ENCODE measurements at places on chromosomes 6 and 20.

DNA sequence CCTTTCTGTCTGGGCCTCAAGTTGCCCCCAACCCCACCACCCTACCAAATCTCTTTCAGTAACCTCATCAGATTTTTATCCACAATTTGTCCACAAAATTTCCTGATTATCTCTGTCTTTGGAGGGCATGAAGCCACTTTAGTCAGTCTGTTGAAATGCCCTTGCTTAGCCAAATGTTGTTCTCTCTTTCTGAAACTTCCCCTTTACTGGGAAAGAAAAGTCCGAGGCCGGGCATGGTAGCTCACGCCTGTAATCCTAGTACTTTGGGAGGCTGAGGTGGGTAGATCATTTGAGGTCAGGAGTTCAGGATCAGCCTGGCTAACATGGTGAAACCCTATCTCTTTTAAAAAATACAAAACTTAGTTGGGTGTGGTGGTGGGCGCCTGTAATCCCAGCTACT lies 33.8 kb downstream of the TOMM6 start:
- no peak for DNase-seq

- no peak for DNase-seq
Observed at GRCh38 chr6:44038543-44039065, 88.6 kb downstream of the MRPL14 start.

GRCh38 chr20:6767536-6768227 lies at the start of gene BMP2:
BMP2 (plus strand) TSS chr20:6767686; CDS start chr20:6770127, 2,441 bp downstream.
- DNase-seq = no peak

GRCh38 chr20:43835944-43836508 lies 78.6 kb upstream of the TOX2 start:
- DNase-seq = no peak

DNA sequence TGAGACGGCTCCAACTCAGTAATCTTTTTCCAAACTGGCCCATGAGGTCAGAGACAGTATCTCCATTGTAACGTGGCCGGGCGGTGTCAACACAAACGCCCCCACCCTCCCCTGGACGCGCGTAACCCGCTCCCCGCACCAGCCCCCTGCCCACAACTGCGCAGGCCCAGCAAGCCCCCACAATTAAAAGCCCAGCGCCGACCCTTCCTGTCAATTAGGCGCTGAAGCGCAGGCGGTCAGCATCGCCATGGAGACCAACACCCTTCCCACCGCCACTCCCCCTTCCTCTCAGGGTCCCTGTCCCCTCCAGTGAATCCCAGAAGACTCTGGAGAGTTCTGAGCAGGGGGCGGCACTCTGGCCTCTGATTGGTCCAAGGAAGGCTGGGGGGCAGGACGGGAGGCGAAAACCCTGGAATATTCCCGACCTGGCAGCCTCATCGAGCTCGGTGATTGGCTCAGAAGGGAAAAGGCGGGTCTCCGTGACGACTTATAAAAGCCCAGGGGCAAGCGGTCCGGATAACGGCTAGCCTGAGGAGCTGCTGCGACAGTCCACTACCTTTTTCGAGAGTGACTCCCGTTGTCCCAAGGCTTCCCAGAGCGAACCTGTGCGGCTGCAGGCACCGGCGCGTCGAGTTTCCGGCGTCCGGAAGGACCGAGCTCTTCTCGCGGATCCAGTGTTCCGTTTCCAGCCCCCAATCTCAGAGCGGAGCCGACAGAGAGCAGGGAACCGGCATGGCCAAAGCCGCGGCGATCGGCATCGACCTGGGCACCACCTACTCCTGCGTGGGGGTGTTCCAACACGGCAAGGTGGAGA lies at the start of the genes HSPA1A and HSPA1L:
HSPA1A (plus strand) TSS at position 519 of the 814 bp plus-strand sequence; CDS start at position 733, 214 bp downstream.
HSPA1L (minus strand) TSS at position 259 of the 814 bp plus-strand sequence. CDS start 3,311 bp downstream, outside the sequence.
- DNase-seq = peak; percentile 79

DNA sequence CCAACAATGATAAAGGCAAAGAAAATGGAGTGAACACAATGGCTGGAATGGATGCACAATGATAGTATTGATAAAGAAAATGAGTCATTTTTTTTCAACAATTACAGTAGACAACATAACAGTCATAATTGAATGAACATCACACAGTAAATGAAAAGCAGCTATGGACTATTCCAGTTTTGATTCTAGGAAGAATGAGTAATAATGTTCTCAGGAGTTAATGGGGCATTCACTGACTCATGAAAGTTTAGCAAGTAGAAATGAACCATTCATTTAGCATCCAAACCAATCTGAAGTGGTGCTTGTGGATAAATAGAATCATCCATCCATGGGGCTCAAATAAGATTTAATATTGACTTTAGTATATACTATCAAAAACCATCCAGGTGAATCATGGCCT lies 1029.5 kb upstream of the GJE1 start:
- DNase-seq = no peak

DNA sequence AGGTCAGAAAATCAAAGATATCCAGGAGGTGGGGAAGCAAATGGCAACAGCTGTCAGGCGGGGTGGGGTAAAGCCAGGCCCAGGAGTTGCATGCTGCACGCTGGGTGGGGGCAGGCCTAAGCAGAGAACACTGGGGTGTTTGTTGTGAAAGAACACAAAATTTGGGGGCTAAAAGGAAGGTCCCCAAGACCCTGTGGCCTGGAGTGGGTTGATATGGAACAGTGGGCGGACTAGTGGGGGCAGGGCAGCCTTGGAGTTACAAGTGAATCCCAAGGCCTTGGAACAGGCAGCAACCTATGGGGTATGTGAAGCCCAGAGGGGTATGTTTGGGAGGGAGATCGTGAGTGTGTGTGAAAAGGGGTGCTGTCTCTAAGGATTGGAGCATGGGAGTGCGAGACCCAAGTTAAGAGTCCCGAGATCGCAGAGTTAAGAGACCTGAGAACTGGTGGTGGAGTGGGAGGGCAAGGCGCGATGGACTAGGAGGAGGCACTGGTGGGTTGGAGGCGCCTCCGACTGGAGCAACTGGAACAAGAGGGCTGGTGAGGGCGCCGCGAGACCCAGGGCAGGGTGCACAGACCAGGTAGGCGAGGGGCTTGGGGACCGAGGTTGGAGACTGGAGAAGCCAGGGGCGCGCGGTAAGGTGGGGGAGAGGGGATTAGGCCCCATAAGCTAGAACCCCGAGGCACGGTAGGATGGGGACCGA lies 658 bp downstream of the CUL7 start:
- DNase-seq = no peak

GRCh38 chr6:46035242-46035641 lies 19.6 kb upstream of the CLIC5 start:
- DNase-seq = no peak

DNA sequence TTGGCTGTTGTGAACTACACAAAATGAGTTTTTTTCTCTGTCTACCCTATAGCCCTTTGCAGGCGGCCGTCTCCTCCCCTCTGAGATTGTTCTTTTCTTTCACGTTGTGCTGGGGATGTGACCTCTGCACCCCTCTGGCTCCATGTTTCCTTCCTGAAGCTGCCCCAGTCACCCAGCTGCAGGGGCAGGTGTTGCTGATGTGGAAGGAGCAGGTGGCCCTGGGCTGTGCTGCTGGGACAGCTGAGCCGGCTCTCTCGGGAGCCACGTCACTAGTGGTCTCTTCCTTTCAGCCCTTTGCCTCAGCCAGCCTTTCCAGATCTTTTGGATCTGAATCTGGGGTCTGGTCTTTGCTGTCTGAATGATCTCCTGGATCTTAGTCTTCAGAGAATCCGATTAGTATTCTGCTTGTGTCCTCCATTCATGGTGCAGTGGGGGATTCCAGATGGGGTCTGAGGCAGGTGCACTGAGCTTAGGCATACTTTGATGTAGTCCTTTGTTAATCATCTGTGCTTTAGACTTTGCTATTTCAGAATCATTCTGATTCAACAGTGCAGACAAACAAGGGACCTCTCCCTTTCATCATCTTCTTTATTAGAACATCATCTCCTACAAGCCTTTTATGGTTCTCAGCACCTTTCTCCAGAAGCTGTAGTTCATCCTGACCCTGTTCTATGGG lies 31.4 kb downstream of the TMEM181 start:
- no peak for DNase-seq

DNA sequence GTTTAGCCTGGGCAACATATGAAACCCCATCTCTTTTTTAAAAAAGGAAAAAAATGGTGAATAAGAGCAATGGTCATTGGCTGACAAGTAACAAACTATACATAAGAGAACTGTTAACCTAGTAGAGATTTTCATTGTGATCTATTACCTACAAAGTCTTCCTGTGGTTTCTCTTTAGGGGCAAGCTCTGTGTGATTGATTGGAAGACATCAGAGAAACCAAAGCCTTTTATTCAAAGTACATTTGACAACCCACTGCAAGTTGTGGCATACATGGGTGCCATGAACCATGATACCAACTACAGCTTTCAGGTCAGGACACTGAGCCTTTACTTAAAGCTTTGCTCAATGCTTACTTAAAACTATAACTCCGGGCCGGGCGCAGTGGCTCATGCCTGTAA lies 19.2 kb downstream of the MGME1 start:
- DNase-seq = no peak

- DNase-seq = no peak
Observed at GRCh38 chr6:147722158-147722557, 213.7 kb downstream of the SAMD5 start.

DNA sequence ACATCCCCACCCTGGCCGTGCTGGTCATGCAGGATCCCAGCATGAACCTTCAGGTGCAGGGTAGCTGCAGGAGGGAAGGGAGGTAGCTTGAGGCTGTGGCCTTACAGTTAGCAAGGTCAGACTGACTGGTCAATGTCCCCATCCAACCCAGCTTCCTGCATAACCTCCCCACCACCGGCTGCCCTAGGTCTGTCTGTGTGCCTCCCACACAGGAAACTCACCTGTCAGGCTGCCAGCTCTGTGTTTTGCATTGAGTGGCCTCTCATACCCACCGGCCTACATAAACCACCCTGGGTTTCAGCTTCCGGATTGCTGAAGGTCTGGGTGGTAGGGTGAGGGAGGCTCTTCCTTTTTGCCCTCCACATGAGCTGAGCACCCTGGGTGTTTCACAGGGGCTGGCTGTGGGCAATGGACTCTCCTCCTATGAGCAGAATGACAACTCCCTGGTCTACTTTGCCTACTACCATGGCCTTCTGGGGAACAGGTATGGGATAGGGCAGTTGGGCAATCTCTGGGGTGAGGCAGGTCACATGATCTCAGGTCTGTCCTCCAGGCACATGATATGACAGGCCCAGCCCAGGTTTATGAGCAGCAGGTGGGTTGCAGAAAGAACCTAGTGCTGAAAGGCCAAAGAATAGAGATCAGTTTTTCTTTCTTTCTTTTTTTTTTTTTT lies 1.8 kb downstream of the CTSA start:
- DNase-seq = no peak

DNA sequence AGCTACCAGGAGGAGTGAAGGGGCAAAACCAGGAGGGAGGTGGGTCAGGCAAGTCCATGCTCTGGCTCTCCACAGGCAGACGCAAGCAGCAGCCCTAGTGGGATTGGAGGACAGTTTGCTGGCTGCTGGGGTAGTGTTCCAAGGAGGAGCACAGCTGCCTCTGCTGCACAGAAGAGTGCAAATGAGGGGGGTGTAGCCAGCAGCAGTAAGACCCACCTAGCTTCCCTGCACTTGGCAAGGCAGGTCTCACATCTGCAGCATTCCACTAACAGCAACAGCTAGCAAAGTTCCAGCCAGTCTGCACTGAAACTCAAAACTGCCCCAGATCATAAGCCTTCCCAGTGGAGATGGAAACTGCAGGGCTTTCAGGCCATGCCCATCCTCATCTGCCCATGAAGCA lies 405.0 kb downstream of the UTRN start:
- DNase-seq = no peak

DNA sequence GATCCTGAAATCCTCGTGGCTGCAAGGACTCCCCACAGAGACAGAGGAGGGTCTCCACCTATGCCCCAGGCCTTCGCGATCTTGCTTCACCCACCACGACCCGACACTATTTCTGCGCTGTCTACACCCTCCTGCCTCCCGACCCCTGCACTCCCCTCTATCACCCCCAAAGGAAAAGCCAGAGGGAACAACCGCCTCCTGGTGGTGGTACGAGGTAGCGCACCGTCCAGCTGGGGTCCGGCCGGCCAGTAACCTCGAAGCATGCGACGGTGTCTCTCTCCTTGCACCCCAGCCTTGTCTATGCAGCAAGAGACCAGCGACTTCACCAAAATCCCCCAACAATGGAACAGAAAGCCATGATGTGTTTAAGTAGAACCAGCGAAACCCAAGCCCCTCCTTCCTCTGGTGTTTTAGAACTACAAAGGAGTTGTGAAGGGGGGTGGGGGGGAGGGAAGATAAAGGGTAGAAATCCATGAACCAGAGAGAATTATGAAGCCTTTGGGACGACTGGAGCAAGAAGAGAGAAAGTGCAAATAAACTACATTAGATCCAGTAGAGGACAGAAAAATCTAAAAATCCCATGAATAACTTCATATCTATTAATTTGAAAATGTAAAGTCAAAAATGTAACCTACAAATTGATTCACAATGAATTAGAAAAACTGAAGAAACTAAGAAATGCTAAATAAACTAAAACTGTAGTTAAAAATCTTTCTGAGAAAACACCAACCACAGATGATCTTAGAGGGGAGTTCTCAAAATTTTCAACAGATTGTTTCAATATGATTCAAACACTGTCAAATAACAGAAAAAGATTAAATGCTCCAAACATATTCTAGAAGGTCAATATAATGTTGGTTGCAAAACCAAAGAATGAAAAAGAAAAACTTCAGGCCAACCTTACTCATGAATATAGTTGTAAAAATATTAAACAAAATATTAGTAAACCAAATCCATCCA lies 168.0 kb downstream of the CDK19 start:
- DNase-seq = no peak

DNA sequence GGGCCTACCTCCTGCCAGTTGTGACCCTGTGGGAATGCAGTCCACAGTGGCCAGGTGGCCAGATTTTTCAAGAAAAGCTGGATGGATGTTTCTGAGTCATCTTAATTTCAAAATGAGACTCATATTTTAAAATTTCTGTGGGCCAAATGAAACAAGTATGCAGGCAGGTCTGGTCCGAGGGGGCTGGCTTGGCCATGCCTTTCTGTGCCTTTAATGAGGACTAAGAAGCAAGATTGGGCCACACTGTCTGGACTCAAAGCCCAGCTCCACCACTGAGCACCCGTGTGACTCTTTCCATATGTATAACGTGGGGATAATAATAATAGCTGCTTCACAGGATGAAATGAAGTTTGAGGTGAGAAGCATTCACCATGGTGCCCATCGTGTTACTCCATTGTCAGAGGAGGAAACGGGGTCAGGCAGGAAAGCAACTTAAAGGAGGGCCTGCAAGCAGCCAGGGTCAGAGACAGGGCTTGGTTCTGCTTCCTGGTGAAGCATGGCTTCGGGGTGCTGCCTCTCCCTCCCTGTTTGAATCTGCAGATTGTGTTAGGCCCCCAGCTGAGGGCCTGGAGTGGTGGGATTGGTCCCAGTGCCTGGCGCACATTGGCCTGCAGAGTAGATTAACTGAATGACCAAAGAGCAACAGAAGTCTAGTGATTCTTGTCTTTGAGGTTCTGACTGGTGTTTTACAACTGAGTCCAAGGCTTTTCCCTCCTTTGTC lies 3.8 kb downstream of the SOX12 start:
- no peak for DNase-seq

DNA sequence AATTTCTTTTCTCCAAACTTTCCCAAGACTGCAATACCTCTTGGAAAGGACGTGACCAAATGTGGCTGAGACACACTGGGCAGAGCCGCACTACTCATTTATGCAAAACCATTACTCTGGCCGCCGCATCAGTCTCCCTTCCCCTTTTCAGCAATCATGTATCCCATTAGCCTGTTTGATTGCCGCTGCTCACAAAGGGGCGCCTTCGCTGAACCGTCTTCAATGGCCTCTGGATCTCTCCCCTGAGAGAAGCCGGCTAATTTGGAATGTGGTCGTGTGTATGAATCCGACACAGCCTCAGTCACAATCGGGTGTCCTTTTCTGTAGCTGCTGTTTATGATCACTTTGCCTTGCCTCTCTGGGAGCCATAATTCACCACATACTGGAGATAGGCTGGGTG lies 361.1 kb downstream of the ZFAND3 start:
- DNase-seq = no peak
